ENCODE measurements at places on chromosomes 2 and 18.

DNA sequence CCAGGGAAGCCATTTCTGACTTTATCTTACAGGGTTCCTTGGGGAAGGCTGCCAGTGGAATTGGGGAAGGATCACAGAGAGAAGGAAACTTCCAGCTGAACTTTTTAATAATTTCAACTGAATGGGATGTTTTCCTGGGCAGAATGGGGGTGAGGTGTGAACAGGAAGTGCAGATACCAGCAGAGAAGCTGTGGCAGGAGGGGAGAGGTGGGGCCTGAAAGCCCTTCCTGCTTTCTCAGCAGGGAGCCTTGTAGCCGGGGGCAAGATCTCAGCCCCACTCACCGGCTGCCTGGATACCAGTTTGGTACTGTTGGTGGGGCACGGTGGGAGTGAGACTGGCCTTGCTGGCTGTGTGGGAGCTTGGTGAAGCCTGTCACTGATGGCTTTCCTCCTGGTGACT, 170.5 kb downstream of the ZBTB7C start:
- no peak for DNase-seq

DNA sequence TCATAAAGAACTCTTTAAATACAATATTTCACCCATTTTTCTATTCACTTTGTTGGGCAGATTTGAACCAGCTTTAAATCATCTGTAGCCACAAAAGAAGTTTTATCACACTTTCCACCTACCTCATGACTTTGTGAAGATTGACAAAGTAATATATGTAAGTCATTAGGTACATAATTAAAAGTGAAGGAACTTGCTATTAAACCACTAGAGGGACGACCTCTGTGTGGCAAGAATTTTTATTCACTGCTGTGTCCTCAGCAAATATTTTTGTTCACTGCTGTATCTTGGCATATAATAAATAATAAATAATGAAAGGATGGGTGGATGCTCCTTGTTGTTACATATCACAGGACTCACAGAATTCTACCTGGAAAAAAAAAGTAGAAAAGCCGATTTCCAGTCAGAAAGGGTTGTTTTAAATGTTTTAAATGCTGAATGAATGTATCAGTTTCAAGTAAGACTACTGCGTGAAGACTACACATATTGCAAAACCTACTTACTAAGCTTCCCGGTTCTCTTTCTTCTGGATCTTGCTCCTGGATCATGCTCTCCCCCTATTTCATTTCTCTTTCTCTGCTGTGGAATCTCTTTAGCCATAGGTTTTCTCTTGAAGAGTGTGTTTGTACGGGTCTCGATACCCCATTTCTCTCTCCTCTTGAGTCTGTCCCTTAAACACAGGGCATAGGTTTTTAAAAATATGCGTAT, 44.8 kb downstream of the KCMF1 start:
- DNase-seq = no peak

DNA sequence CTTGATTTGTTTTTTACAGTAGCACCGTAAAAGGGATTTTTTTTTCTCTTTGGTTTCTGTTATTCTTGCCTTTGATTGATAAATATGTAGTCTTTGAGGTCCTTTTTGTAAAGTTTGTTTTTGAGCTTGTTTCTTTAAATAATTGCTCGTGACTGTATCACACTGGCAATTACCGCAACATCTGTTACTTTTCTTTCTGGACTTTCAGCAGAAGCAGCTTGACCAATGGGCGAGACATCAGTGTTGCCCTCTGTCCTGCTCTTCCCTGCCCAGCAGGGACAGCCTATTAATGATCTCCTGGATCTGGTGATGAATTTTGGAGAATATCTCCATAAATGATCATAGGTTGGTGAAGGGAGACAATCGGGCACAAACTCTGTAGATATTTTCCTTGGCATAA, 74.9 kb downstream of the TDRD15 start:
- DNase-seq = peak; percentile 7

DNA sequence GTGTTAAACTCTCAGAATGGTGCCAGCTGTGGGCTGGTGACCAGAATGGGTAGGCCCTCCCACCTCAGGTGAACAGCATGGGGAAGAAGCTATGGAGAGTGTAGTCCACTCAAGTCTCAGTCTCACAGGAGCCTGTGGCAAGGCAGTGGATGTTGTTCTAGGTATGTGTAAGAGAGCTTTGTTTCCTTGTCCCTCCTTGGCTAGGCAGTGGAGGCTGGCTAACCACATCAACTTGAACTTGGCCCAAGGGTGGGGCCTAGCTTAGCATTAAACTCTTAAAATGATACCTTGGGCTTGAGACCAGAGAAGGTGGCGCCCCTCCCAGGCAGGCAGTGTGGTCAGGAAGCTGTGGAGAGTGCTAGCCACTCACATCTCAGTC, 53.2 kb upstream of the SLC4A10 start:
- DNase-seq = no peak

DNA sequence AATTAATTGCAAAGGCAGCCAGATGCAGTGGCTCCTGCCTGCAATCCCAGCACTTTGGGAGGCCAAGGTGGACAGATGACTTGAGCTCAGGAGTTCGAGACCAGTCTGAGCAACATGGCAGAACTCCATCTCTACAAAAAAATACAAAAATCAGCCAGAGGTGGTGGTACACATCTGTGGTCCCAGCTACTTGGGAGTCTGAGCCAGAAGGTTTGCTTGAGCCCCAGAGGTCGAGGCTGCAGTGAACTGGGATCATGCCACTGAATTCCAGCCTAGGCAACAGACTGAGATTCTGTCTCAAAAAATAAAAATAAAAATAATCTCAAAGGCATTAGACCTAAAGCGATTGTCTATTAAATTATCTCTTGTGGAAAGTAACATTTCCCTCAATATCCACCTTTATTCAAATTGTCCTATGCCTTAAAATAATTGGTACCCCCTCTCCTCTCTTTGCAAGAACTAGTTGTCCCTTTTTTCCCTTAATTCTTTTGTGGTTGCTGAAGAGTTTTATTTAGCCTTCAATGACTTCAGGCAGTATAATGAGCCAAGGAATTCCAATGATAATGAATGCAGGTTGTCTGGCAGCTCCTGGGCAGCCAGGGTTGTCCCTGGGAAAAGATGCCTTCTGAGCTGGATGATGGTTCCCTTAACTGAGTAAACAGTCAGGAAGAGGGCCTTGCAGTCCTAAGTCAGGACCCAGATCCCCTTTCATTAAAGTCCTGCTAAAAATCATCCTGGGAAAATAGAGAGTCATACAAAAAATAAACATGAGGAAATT, 32.2 kb downstream of the GPR75 start:
- DNase-seq = no peak

- no peak for DNase-seq
These were observed 315.4 kb downstream of the SMAD2 start for GRCh38 chr18:47615043-47615442.

DNA sequence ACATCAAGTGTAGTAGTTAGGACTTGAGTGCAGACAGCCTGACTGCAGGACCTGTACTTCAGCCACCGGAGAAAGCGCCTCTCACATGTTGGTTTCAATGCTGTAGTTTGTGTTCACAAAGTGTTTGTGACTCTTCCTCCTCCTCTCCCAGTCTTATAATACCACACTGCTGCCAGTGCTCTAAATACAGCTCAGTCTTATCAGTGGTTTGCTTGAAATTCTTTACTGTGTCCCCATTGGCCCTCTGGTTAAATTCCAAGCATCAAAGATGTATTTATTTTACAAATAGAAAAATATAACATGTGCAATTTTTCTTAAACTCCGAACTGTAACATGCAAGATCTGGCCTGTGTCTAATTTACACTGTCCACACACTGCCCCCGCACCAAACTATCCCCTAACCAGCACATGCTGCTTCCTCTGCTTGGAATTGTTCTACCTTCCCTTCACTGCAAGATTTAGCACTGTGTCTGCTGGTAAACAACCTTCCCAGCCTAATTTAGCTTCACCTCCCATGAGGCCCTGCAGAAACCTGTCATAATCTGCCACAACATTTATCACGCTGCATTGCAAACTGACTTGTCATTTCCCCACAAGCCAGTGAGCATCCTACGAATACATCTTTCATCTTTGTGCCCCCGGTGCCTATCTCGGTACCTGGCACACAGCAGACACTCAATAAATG, 77.1 kb downstream of the SUMO1 start:
- DNase-seq = peak; percentile 56

GRCh38 chr2:112791693-112792230, 7.5 kb upstream of the IL1A start:
- no peak for DNase-seq

GRCh38 chr18:49970319-49970718, 157.0 kb upstream of the ACAA2 start:
- DNase-seq = no peak

- peak; percentile 88 for DNase-seq
These were observed 83.7 kb downstream of the LPIN1 start for GRCh38 chr2:11829947-11830707.

- DNase-seq = peak; percentile 12
These were observed 173.8 kb upstream of the BCL2L11 start for GRCh38 chr2:110946902-110947301.

DNA sequence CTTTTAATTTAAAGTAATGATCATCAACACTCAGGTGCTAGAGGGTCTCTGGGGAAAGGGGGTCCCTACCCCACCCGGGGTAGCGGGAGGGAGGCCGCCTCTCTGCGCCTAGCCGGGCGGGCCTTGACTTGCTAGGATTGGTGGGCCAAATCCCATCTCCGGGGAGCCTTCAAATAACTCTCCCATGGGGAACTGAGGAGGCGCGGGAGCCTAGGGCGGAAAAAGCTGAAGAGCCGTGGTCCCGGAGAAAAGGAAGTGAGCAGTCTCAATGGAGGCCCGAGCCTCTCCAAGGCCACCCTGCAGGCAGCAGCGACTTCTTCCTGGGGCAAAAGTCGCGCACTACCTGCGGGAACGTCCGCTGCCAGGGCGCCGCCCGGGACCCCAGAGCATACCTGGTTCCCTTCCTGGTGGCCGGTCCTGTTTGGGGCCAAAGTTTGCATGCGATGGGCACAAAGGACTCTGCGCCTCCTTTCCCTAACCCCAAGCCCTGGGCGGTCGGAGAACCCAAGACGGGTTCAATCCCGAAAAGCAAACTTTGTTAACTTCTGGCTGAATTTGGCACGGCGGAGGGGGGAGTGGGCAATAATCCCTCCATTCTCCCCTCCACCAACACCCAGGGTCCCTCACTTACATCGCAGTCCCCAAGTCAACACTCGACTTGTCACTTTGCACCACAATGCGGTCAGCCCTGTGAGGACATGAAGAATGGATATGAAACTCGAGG, 13.6 kb downstream of the EN1 start:
- DNase-seq = peak; percentile 23

DNA sequence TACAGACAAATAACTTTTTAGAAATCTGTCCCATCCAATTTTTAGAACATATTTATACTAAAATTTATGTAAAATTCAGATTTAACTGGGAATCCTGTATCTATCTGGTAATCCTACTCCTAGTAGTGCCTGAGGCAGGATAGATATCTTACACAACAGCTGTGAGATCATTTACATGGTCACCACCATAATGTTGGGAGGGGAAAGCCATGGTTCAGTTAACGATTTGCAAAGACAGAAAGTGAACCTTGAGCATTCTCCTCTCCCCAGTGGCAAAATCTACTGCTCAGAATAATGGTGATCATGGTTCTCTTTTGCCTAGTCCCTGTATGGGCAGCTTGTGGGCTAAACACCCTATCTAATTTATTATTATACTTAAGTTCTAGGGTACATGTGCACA, 7.7 kb upstream of the TMEM247 start:
- no peak for DNase-seq

GRCh38 chr18:22015156-22015555, 154.2 kb upstream of the GATA6 start:
- no peak for DNase-seq

Measured in eye (tissue), 1 donor.